ENCODE measurements at places on chromosomes 7 and 10.
A peak's percentile ranks its signal among the peaks of the same experiment; 100 is the strongest.

GRCh38 chr7:105399043-105399725 is 10.5 kb upstream of the SRPK2 start:
- peak; percentile 56 for DNase-seq

- no peak for DNase-seq
Measured at GRCh38 chr10:47039562-47039913, 128.3 kb downstream of the PTPN20 start.

GRCh38 chr10:77699080-77699645 is 61.6 kb upstream of the KCNMA1 start:
- no peak for DNase-seq

GRCh38 chr7:131527456-131527855 is 29.0 kb downstream of the PODXL start:
- DNase-seq: no peak

- no peak for DNase-seq
Measured at GRCh38 chr7:123966936-123967335, 41.9 kb downstream of the SPAM1 start.

DNA sequence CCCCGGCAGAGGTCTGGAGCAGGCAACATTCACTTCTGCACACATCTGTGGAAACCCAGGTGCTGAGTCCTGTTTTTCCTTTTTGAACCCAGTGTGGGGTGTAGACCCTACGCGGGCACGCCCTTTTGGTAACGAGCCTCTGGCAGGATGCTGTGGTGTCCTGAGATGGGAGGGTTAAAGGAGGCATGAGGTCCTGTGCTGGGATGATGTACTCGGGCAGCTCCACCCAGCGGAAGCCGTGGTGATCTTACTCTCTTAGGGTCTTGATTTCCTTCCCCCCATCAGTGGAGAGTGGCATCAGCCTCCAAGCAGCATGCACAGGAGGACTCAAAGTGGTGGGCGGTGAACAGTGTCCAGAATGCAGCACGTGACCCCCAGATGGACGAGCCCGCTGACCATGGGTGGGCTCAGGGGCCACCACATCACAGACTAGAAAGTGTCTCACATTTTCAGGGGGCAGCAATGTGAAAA is 148.6 kb downstream of the DNAJB6 start:
- no peak for DNase-seq

DNA sequence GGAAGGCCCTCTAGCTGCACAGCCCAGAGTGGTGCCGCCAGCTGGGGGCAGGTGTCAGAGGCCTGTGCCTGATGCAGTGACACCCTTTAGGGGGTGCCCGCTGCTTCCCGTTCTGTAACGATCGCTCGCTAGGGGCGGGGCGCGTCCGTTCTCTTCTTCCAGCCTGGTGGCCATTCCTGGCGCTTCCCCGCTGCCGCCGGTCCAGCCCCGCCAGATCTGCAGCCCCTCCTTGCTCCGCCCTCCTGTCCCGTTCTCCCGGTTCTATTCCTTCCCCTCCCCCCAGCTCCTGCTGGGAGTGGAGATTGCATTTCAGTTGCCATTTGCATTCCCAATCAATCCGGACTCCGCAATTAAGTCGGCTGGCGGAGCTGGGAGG is 39.2 kb downstream of the AGAP3 start:
- peak; percentile 42 for DNase-seq

Data from fibroblast of skin of scalp (primary cell).